Uterus (tissue), 4 donors: ENCODE measurements at places on chromosomes 3 and 15. TPM values are rescaled to one million over a fixed set of nuclear protein-coding genes. Genes with fewer than 3 reads are reported as not detected.

DNA sequence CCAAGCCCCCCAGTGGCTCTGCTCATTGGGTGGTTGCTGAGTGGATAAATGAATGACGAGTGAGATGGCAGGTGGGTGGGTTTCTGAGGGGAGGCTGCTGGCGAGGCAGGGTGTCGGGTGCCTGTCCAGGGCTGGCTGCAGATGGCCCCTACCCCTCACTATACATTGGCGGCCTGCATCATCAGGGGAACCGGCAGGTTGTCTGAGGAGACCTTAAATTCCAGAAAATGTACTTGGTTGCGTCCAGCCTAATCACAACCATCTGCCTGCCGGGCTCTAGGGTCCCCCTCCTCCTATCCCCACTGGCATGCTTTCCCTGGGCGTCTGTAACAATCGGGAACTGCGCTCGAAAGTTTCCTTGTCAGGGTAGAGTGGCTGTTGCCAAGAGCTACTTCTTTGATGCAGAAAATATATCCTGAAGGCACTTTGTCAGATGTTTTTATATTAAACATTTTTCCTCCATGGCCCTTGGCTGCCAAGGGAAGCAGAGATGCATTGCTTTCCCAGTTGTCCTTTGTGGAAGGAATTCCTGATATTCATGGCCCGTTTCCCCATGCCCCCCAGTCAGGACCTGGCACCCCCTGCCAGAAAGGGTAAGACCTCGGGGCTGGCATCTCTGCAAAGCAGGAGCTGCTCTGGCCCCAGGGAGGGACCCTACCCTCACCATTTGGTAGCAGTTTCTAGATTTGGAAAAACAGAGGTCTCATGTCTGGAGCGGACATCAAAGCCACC, 22.9 kb downstream of the SMAD6 start:
- no peaks in the 10 kb centered on the region for H3K27me3 ChIP-seq
- peak overlapping the region; percentile 37 for H3K27ac ChIP-seq

- no peaks in the 10 kb centered on the region for H3K36me3 ChIP-seq
- no peaks in the 10 kb centered on the region for H3K27me3 ChIP-seq
- DNase-seq: no peak
- H3K4me3 ChIP-seq: no peak overlapping the region
These were observed 104.3 kb downstream of the PPM1L start for GRCh38 chr3:160860346-160860745.

DNA sequence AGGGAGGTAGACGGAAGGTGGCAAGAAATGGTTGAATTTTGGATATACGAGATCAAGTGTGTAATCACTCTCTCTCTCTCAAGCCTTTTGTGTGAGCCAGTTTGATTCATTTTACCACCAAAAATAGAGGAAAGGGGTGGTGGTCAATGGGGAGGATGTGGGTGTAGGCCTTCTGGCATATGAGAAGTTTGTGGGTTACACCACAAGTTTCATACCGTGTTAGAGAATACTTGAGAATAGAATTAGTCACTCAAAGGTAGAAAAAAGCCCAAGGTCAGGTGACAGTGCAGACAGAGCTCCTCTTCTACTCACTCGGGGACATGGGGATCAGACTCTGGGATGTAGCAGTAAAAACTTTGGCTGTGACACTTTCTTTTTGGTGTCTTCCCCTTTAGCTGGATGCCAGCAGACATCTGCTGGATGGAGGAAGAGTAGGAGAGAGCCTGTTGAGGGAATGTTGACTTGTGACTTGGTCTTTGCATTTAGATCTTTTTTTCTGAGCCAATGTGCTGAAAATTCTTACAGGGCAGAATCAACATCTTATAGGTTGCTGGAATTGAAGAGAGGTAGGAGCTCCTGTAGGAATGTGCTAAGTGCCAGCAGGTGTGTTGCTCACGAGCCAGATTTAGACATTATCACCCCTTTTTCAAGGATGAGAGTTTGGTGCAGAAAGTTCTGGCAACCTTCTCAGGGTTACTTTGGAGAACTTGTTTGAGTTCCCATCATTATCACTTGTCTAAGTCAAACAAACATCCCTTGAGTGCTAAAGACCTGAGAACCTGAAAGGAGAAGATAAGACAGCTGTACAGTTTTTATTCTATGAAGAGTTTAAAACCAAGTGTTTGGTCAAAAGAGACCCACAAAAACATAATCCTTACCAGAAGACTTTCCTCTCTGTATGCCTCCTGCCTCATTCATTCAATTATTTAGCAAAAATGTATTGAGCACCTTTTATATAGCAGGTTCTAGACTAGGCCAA, 43.9 kb upstream of the RYK start:
- no peak overlapping the region for H3K27ac ChIP-seq
- H3K36me3 ChIP-seq: no peaks in the 10 kb centered on the region
- H3K27me3 ChIP-seq: no peaks in the 10 kb centered on the region
- H3K4me1 ChIP-seq: no peaks in the 10 kb centered on the region
- no peak overlapping the region for H3K4me3 ChIP-seq

GRCh38 chr3:61774279-61774890, 213.0 kb downstream of the PTPRG start:
- H3K27me3 ChIP-seq: no peaks in the 10 kb centered on the region
- no peaks in the 10 kb centered on the region for H3K36me3 ChIP-seq
- DNase-seq: no peak
- no peaks in the 10 kb centered on the region for H3K4me1 ChIP-seq
- H3K4me3 ChIP-seq: no peak overlapping the region

- H3K27me3 ChIP-seq: no peaks in the 10 kb centered on the region
- no peaks in the 10 kb centered on the region for H3K4me1 ChIP-seq
- H3K36me3 ChIP-seq: no peaks in the 10 kb centered on the region
- no peak overlapping the region for H3K4me3 ChIP-seq
- DNase-seq: no peak
- H3K27ac ChIP-seq: no peak overlapping the region
These were observed 69.5 kb upstream of the VEPH1 start for GRCh38 chr3:157572559-157573270.

DNA sequence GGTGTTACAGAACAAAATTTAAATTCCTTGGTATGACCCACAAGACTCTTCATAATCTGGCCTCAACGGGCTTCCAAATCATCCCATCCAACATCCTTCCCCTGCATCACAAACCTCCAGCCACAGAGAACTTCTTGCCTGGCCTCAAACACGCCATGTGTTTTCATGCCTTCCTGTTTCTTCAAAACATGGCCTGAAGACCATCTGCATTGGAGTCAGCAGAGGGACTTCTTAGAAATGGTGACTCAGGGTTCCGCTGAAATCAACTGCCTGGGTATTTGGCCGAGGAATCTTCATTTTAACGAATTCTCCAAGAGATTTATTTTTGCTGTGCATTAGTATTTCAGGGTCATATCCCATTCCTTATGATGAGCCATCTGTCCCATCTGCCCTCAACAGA, 138.1 kb upstream of the RAP2B start:
- H3K4me1 ChIP-seq: no peaks in the 10 kb centered on the region
- DNase-seq: no peak
- H3K4me3 ChIP-seq: no peak overlapping the region

GRCh38 chr3:60333710-60334109, 917.5 kb downstream of the FHIT start:
- no peaks in the 10 kb centered on the region for H3K4me1 ChIP-seq
- H3K36me3 ChIP-seq: no peaks in the 10 kb centered on the region
- H3K27ac ChIP-seq: no peak overlapping the region
- H3K4me3 ChIP-seq: no peak overlapping the region
- DNase-seq: no peak

ZNF80 gene
- not detected for total RNA-seq

HIGD2B gene
- total RNA-seq: not detected

GPR156 gene
- 5.3 TPM for total RNA-seq

CCDC39 gene
- 1.5 TPM for total RNA-seq
